ENCODE measurements at places on chromosomes 2 and 18. TPM values are rescaled to one million over a fixed set of nuclear protein-coding genes. Genes with fewer than 3 reads are reported as not detected.

REG1A gene
- not detected for total RNA-seq

ASB18 gene
- total RNA-seq = not detected

PSD4 gene
- 112 TPM for total RNA-seq

HAUS1 gene
- total RNA-seq = 10.4 TPM

DNA sequence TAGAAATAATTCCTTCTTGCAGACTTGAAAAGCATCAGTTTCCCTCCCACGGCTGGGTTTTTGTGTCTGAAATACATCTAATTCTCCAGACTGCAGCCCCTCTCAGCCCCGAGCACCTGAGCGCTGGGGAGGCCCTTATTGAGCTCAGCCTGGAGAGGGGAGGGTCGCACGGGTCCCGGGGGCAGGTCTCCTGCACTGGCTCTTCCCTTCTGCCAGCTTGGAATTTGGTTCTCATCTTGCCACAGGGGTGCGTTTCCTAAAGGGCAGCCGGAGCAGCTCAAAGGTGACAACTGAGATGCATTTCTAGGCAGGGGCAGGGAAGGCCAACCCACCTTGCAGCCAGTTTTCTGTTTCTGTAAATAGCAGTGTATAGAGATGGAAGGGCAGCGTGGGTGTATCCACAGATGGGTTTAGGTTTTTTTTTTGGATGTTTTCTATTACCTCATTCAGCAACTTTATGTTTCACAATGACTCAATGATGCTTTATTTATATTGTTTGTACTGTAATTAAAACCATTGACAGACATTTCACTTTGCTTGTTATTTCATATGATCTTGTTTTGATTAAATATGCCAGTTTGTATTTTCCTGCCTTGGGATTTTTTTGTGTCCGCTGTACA, 37.0 kb downstream of the GBX2 start:
- no peak for DNase-seq
- no peaks in the 10 kb centered on the region for H3K4me1 ChIP-seq
- no peak overlapping the region for H3K4me3 ChIP-seq
- no peak overlapping the region for H3K27ac ChIP-seq
- H3K36me3 ChIP-seq = no peaks in the 10 kb centered on the region

DNA sequence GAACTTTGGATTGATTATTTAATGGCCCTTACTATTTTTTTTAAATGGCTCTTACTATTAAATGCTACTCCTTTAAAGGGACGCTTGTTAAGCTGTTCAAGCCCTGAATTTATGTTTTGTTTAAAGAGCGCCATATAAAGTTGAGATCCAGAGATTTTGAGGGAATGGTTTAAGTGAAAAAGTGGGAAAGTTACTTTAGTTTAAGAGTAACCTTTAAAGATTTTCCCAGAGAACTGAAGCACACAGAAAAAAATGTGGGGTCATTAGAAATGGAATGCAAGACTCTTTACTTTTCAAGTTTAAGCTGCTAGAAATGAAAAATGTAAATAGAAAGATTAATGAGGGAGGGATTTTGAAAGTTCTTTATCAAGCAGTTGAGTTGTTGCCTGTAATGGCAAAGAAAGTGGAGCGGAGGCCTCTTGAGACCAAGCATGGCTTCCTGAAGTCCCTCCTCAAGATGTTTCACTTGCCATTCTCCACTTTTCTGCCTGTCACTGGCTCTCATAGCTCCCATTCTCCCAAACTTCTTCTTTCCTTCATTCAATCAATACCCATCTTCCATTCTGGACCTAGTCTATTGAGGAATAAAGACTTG, 93.2 kb downstream of the KCNS3 start:
- no peaks in the 10 kb centered on the region for H3K4me1 ChIP-seq
- no peak overlapping the region for H3K4me3 ChIP-seq
- no peaks in the 10 kb centered on the region for H3K36me3 ChIP-seq
- no peak overlapping the region for H3K27ac ChIP-seq
- no peak for DNase-seq
- no peaks in the 10 kb centered on the region for H3K27me3 ChIP-seq

GRCh38 chr2:197130318-197130717, 180.3 kb downstream of the ANKRD44 start:
- no peaks in the 10 kb centered on the region for H3K27me3 ChIP-seq
- DNase-seq = peak; percentile 64
- H3K4me1 ChIP-seq = peaks cover 42% of the 10 kb centered on the region
- H3K4me3 ChIP-seq = no peak overlapping the region

DNA sequence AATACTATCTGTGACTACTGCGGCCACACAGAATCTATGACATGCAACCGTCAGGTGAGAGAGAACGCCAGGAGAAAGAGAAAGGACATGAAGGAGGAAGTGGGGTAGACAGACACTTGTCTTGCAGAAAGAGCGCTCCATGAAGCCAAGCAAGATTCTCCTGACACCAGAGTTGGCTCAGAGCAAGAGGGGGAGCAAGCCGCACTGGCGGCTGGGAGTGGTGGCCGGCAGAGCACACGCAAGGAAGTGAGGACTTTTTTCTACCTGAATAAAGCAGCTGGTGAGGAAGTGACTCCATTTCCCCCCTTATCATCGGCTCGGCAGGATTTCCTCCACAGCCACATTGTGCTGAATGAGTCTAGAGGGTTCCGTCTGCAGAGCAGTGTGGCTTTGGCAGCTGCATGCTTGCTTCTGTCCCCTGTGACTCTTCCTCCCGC, 181.6 kb downstream of the BCL2 start:
- H3K27ac ChIP-seq = peak overlapping the region; percentile 63
- H3K27me3 ChIP-seq = no peaks in the 10 kb centered on the region
- peaks cover 25% of the 10 kb centered on the region for H3K4me1 ChIP-seq
- no peaks in the 10 kb centered on the region for H3K36me3 ChIP-seq
